SK-MEL-5 (cell line): ENCODE measurements at places on chromosomes 2 and 18. TPM values are rescaled to one million over a fixed set of nuclear protein-coding genes. Genes with fewer than 3 reads are reported as not detected.

Gene PRKCE
- 22.9 and 24.6 TPM in 2 replicates for total RNA-seq

Gene QPCT
- total RNA-seq: 2,187 and 2,298 TPM in 2 replicates

Gene DYSF
- total RNA-seq: 0.50 and 0.56 TPM in 2 replicates

Gene ANKMY1
- 5.2 and 9.7 TPM in 2 replicates for total RNA-seq

Gene CHRNG
- total RNA-seq: not detected in 2 replicates

Gene SIX3
- total RNA-seq: not detected in 2 replicates

Gene SH2D6
- 0.40 and 0.66 TPM in 2 replicates for total RNA-seq

Gene OR6B2
- total RNA-seq: not detected in 2 replicates

Gene GRB14
- total RNA-seq: 4.1 and 4.5 TPM in 2 replicates

Gene SCTR
- not detected in 2 replicates for total RNA-seq

Gene RNF152
- 6.6 and 9.6 TPM in 2 replicates for total RNA-seq

Gene APLF
- 5.2 and 6.4 TPM in 2 replicates for total RNA-seq

Gene IL36G
- total RNA-seq: not detected in 2 replicates

Gene EFR3B
- 7.9 and 10.1 TPM in 2 replicates for total RNA-seq

Gene KIF1A
- total RNA-seq: 0.50 TPM in 1 of 2 replicates, not detected in the other

Gene SPATA3
- total RNA-seq: not detected in 2 replicates

Gene LIPG
- not detected in 2 replicates for total RNA-seq

DNA sequence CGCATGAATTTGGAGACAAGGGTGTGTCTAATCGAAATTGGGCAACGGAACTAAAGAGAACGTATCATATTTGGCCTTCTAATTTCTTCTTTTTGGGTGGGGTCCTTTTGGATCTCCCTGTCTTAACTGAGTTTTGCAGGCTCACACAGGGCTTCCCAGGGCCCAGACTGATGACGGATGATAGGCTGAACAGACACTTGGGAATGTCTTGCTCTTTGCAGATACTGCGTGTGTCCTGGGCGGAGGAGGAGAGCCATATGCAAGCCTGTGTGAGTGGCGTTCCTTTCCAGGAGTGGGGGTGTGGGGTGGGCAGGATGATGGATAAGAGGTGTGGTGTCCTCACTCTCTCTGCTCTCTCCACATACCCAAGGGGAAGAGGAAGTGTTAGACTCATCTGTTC lies 40.1 kb downstream of the TNP1 start:
- DNase-seq: no peak

DNA sequence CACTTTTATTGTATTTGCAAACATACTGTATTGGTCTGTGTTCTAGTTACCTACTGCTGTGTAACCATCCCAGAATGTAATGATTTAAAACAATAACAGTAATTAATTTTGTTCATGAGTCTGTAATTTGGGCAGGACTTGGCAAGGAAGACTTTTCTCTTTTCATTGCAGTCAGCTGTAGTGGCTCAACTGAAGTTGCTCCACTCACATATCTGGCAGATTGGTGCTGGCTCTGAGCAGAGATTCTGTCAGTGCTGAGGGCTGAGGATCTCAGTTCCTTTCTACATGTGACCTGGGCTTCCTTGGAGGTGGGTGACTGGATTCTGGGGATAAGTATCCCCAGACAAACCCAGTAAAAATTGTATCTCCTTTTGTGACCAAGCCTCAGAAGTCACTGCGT lies 26.6 kb downstream of the PTPN4 start:
- no peak for DNase-seq

DNA sequence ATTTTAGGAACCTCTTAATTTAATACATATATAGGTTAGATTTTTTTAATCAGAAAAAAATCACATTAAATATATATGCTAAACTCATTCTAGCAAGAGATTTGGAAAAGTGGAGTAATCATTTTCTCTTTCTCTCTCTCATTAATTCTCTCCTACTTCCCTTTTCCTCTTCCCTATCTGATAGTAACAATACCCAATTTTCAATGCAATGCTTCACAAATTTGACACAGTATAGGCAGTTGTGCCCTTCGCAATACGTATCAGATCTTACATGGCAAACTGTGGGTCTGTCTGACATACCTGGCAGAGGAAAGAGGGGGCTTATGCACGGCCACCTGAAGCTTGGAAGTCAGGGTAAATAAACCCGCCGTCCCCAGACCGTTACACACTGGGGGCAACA lies 444.3 kb downstream of the NBAS start:
- no peak for DNase-seq

- DNase-seq: no peak
Observed at GRCh38 chr2:223922308-223922707, 22.8 kb downstream of the WDFY1 start.

DNA sequence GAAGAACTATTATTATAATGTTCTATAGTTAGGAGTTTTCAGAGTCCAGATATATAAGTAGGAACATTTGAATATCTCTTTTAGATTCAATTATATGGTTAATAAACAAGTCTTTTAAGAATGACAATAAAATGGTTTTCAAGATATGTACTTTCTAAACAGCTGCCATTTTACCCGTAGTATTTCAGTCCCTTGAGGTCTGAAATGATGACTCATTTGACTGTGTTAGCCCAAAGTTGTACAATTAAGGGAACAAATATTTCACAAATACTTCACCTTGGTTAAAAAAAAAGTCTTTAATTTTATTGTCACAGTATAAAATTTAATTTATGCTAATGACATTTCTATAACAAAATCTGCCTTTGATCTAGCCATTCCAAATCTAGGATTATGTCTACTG lies 91.6 kb upstream of the TANK start:
- DNase-seq: no peak

- DNase-seq: peak; percentile 40
Observed at GRCh38 chr2:149561309-149561926, 26.2 kb downstream of the MMADHC start.

- no peak for DNase-seq
Observed at GRCh38 chr2:1687254-1687653, 57.1 kb downstream of the PXDN start.

DNA sequence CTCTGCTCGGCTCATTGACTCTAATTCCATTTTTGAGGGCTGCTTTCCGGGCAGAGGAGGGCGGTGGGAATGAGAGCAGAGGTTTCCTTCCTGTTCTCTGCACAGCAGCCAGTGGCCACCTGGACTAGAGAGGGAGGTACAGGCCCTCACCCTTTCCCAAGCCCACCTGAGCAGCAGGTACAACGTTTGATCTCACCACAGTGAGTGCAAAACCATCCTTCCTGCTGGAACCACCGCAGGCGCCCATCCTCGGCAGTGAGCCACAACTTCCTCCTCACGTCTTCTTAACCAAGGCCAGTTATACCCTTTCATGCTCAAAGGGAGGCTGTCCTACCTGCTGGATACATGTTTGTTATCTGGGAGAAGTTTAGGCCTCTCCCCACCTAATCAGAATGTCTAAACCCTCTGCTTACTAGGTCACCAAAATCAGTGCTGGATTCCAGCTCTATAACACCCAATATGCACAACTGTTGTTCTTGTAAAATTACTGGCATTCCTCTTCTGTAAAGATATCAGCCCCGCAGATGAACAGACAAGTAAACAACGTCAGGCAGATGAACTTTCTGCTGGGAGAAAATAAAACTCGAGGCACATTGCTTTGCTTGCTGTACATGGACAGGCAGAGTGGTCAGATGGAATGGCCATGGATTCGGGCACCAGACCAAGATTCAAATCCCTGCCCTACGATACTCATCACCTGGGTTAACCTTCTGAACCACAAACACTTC lies 191.4 kb downstream of the SH3RF3 start:
- DNase-seq: no peak

- no peak for DNase-seq
Observed at GRCh38 chr18:62768558-62768943, 53.2 kb downstream of the PHLPP1 start.

DNA sequence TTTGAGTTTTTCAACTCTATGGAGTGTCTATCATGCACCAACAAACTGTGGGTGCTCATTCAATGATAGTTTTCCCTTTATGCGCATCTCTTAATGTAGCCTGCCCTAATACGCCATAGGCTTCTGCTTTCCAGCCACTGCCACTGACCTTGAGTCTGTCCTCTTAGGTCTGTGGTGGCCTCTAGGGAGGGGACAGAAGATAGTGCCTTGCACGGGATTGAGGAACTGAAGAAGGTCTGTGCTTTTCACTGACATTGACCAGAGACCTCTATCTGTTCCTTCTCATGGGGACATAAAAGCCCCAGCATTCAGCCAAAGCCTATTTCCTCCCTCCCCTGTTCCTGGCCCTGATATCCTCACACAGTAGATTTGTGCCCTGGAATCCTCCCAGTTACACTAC lies 2.3 kb downstream of the GCKR start:
- DNase-seq: no peak

DNA sequence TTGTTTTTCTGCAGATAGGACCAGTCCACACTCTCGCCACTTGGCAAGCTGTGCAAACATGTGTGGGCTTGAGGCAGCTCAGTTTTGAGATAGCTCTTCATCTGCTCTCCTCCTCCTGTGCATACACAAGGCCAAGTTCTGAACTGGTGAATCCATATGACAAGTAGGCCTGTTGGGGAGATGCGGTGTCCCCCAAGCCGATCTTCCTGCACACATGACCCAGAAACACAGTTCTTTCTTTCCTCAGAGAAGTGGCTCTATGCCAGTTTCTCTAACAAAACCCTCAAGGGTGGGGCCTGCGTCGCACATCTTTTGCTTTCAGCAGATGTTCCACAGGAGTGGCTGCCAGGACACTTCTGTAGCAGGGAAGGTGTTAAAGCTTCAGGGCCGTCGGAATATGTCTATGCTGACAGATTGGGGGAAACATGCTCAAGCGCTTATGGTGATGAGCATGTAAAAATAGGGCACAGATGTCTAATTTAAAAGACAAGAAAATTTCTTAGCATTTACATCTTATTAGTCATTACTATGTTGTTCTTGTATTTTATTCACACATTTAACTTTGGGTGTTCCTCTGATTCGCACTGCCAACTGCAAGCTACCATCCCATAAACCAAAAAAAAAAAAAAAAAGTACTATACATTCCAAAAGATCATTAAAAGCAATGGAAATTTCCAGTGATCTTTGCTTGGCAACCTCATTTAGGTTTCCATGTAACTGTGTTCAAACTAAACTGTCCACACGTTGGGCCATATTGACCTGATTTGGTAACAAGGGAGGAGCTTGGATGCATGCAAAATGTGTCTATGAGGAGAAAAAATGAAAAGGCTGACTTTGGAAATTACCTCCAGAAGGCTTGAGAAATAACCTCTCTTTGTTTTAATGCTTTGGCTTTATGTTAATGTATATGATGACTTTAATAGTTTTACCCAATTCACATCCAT lies 1055.5 kb upstream of the KLHL29 start:
- DNase-seq: no peak

- DNase-seq: no peak
Observed at GRCh38 chr2:119225105-119225865, 1.7 kb downstream of the STEAP3 start.

GRCh38 chr2:144445196-144445595 lies 74.7 kb downstream of the ZEB2 start:
- DNase-seq: no peak

- DNase-seq: no peak
Observed at GRCh38 chr2:1642993-1643619, 101.2 kb downstream of the PXDN start.

GRCh38 chr2:163213661-163214081 lies 375.1 kb upstream of the KCNH7 start:
- DNase-seq: peak; percentile 91

GRCh38 chr2:130245976-130246375 lies 47.7 kb upstream of the TUBA3E start:
- DNase-seq: no peak

DNA sequence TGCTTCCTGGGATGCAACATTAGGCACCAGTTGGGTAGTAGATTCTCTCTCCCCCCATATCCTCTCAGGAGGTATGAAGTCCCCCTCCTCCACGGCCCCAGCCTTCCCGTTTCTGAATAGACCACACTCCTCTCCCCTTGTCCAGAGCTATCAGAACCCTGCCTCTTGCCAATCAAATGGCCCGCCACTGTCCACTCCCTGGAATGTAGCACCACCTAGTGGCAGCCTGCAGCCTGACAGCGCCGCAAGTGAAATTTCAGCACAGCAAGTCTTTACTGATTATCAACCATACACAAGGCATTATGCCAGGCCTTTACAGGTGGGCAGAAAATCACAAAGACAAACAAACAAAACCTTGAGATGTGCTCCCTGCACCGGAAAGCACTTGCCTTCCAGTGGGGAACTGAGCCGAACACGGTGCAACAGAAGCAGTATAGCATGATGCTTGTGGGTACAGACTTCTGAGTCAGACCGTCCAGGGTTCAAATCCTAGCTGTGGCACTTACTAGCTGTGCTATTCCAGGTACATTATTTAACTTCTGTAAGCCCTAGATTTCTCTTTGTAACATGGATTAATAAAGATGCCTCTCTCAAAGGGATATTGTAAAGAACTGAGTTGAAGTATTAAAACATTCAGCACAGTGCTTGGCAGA lies 174.0 kb downstream of the SMAD2 start:
- peak; percentile 66 for DNase-seq

DNA sequence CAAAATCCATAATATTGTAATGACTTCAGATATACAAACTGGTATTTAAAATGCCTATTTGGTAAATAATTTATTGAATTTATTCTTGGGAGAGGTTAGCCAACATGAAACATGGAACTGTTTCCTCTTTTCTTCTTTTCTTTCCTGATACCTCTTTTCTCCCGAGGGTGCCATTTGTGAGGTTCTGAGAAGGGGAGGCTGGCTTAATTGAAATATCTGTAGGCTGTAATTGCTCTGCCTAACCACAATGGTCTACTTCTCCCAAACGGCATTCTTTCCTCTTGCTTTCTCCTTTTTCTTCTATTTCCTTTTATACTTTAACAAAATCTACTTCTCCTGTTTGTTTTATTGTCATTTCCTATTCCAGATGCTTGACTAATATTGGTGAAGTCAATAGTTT lies 114.9 kb downstream of the TCF4 start:
- DNase-seq: no peak

DNA sequence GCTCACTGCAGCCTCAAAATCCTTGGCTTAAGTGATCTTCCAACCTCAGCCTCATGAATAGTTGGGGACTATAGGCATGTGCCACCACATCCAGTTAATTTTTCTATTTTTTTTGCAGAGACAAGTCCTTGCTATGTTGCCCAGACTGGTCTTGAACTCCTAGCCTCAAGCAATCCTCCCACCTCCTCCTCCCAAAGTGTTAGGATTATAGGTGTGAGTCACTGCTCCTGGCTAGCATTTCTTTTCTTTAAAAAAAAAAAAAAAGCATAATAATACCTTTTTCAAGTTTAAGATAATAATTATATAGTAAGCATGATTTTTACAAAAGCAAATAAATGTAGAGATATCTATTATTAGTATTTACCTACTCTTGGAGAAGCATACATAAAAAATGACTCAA lies 36.1 kb downstream of the PPP4R1 start:
- DNase-seq: no peak

DNA sequence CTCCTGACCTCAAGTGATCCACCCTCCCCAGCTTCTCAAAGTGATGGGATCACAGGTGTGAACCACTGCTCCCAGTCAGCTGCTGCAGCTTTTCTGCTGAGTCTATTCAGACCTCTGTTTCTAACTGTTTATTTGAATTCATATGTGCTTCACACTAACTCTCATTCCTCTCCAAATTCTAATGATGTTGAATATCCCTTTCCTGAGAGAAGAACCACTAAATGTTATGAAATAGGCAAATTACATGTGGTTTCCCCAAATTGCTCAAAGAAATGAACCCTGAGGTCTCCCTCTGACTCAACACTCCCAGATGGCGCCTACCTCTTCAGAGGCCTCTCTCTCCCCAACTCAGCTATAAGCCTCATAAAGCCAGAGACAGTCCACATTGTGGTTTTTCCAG lies 98.6 kb downstream of the IRS1 start:
- DNase-seq: no peak

- DNase-seq: no peak
Observed at GRCh38 chr2:129876541-129876940, 102.9 kb upstream of the RAB6C start.

- DNase-seq: no peak
Observed at GRCh38 chr2:176124110-176124946, 1.8 kb downstream of the HOXD9 start.
